ENCODE measurements at places on chromosomes 2 and 18. TPM values are rescaled to one million over a fixed set of nuclear protein-coding genes. Genes with fewer than 3 reads are reported as not detected.

Gene SMAD4
- total RNA-seq, result 91.3 TPM

Gene OBSL1
- not detected for total RNA-seq

Gene DNAJC5G
- total RNA-seq, result not detected

Gene BOK
- 0.19 TPM for total RNA-seq

Gene HSPD1
- total RNA-seq, result 183 TPM

Gene CACNB4
- total RNA-seq, result 0.13 TPM

Gene COL3A1
- 0.51 TPM for total RNA-seq

Gene RNF125
- total RNA-seq, result 35.2 TPM

Gene DSC2
- not detected for total RNA-seq

Gene PAPOLG
- 21.2 TPM for total RNA-seq

Gene GCFC2
- 21.5 TPM for total RNA-seq

Gene ADRA2B
- total RNA-seq, result 0.13 TPM

Gene REG3A
- total RNA-seq, result not detected
